ENCODE measurements at places on chromosomes 6 and 20. TPM values are rescaled to one million over a fixed set of nuclear protein-coding genes. Genes with fewer than 3 reads are reported as not detected.

GRCh38 chr20:57977141-57977540, 251.3 kb downstream of the ANKRD60 start:
- DNase-seq: peak; percentile 27

- no peak for DNase-seq
These were observed 33.5 kb downstream of the GHRH start for GRCh38 chr20:37228082-37228481.

EDN1 gene
- total RNA-seq: 5.9 TPM

SLC32A1 gene
- not detected for total RNA-seq

ZSCAN31 gene
- total RNA-seq: 8.0 TPM

DNA sequence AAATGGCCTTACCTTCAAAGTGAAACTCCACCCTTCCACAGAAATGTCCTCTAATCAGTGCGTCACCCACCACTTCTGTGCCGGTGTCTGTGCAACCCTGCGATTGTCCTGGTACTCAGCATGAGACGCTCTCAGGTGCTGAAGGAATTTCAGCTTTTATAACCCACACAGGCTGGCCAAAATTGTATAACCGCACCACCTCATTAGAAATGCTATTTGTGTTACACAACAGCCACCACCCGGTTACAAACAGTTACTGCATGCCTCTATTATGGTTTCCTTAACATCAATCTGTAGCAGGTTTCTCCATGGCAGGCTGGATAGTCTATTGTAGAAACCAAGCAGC, 51.5 kb downstream of the SLC23A2 start:
- DNase-seq: no peak

NRSN1 gene
- total RNA-seq: not detected

DNA sequence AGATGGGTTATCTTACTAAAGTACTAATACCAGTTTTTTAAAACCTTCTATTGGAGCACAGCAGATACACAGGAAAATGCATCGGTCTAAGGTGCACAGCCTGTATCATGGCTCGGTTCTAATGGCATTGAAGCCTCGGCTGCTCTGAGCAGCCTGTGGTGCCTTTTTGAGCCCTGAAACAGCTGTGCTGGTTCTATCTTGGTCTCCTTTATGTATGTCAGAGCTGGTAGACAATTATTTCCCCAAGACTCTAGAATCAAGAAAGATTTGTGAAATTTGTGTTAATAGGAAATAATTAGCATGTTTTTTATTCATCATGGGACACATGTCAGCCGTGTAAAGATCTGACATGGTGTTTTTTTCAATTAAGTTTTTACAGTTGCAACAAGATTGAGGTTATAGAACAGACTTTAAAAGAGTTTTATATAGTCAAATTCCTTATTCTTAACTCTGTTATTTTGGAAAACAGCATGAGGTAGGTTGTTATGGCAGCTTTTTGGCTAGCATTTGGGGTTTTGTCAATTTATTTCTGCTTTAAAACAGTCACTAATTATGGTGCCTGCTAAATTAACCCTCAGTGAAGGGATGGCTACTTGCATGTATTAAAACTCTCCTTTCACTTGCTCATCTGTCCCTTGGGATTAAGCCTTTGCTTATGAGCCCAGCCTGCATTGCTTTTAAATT, 40.3 kb upstream of the C20orf144 start:
- DNase-seq: no peak

DNA sequence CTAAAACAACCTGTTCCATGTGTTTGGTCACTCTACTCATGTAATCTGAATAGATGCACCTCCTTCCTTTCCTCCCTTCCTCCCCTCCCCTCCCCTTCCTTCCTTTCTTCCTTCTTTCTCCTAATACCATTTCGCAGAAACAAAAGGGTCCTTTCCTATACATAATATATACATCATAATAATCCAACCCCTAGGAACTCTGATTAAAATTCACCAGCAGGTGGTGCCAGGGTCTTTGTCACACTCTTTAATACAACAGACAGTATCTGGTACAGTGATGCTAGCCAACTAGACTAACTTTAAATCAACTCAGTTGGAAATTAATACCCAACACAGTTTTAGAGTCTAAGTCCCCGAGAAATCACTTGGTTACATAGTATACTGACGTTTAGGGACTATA, 181.2 kb upstream of the SHLD1 start:
- no peak for DNase-seq

TMEM239 gene
- total RNA-seq: not detected

DNA sequence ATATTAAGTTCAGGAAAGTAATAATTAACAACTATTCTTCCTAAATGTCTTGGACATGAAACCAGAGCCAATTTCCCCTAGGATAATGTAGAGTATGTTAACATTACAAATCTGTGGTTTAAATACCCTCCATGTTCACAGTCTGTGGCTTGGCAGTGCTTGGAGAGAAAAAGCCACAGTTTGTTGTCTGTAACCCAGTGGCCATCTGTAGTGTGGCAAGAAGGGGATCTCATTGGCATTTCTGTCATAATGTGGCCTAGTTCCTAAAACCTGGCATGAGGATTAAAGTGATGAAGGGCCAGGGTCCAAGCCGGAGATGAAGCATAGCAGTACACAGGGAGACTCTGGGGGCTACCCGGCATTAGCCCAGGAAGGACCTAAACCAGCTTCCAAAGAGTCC, 31.2 kb downstream of the SYNE1 start:
- DNase-seq: no peak

PRL gene
- total RNA-seq: not detected

SIRPB1 gene
- total RNA-seq: 0.27 TPM

ZSCAN12 gene
- total RNA-seq: 1.8 TPM

DNA sequence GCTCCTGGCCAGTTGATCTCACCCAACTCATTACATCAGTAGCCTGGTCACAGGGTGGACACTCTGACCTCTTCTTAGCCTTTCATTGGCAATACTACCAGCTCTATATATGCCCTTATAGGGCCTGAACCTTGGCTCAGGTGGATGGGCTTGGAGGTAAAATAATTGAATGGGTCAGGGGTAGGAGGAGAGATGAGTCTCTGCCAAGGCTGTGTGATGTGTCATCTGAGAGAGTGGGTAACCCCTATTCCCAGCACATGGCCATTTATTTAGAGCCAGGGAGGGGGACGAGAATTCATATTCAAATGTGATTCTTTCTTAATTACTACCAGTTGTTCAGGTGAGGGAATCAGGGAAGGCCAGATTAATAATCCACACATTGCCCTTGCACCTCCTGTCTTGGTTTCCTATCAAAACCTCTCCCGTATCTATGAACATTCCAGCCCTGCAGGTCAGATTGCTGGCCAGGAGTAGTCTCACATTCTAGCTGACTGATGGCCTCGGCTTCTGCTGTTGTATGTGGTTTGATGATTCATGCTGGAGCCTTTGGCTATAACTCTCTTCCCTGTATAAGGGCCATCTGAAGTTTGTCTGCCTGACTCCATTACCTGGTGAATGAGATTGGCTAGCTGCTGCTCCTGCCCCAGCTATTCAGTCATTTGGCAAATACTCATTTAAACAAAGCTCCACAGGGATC, 13.4 kb downstream of the C20orf173 start:
- DNase-seq: no peak

TMEM14A gene
- total RNA-seq: 10.9 TPM

JPH2 gene
- total RNA-seq: 151 TPM

DNA sequence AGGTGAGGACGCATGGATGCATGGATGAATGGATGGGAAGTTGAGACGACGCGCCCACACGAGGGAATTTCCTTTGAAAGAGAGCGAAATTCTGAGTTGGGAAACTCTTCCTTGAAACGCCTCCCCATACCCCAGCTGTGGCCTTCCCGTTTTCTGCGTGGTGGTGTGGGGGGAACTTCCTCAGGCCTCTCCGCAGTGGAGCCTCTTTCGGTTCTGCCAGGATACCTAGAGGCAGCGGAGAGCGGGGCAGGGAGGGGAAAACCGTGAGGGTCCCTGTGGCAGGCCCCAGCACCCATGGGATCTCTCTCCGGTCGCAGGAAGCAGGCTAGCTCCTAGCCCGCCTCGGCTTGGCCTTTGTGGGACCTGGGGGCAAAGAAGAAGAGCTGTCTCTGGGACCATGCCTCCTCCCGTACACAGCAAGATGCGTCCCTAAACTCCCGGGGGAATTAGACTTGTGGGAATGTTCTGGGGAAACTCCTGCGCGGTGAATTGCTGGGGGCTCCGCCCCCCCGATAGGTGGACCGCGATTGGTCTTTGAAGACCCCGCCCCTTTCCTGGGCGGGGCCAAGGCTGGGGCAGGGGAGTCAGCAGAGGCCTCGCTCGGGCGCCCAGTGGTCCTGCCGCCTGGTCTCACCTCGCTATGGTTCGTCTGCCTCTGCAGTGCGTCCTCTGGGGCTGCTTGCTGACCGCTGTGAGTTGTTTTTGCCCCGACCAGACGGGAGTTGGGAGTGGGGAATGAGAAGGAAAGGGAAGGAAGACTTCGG, at the start of gene CD40:
Gene CD40, plus strand, starts transcription at position 611 of the 764 bp plus-strand sequence. Its CDS starts 30 bp downstream, at position 641.
- peak; percentile 90 for DNase-seq

CFB gene
- total RNA-seq: 3.7 TPM

DNA sequence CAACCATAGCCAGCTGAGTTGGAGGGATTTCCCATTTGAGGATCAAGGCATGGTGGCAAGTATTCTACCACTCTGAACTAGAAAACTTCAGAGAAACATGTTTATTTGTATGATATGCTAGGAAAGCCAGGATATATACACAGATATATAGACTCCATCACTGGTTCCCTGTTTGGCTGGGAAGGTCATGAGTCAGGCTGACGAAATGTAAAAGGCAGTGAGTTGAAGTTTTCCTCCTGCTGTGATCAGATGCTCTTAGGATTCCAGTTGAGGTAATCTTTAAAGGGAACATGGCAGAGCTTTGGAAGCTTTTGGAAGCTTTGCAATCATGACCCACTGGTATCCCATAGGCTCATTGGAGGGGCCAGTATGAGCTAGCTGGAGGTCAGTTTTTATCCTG, 1369.1 kb downstream of the EPHA7 start:
- no peak for DNase-seq

DNA sequence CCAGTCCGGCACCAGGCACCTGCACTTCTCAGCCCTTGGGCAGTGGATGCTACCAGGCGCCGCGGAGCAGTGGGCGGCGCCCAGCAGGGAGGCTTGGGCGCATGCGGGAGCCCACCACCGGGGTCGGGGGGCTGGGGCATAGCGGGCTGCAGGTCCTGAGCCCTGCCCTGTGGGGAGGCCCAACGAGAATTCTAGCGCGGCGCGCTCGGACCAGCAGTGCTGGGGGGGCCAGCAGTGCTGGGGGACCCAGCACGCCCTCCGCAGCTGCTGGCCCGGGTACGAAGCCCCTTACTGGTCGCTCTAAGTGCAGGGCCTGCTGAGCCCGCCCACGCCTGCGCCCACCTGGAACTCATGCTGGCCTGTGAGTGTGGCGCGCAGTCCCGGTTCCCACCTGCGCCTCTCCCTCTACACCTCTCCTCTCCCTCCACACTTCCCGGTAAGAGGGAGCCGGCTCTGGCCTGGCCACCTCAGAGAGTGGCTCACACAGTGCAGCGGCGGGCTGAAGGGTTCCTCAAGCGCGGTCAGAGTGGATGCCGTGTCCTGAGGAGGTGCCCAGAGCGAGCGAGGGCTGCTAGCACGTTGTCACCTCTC, 28.5 kb upstream of the SERPINB1 start:
- DNase-seq: no peak

SRSF12 gene
- not detected for total RNA-seq

NNAT gene
- 0.33 TPM for total RNA-seq

GRCh38 chr20:47282864-47283263, 73.6 kb downstream of the ZMYND8 start:
- no peak for DNase-seq

TTI1 gene
- 12.1 TPM for total RNA-seq

- DNase-seq: no peak
These were observed 1.1 kb downstream of the BAG2 start for GRCh38 chr6:57173056-57173885.

- DNase-seq: no peak
These were observed 397.9 kb upstream of the ADGRB3 start for GRCh38 chr6:68237205-68237604.

DNA sequence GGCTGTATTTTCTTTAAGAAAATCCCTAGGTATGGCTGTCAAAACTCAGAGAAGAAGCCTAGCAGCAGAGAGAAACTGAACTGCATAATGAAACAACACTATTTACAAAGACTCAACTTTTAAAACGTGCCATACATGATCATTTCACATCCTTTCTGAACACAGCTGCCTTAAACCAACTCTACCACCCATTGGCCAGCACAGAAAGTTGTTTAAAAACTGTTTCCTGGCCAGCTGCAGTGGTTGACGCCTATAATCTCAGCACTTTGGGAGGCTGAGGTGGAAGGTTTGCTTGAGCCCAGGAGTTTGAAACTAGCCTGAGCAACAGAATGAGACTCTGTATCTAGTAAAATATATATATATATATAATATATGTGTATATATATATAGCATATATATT, 336.4 kb upstream of the SOX4 start:
- no peak for DNase-seq

DNA sequence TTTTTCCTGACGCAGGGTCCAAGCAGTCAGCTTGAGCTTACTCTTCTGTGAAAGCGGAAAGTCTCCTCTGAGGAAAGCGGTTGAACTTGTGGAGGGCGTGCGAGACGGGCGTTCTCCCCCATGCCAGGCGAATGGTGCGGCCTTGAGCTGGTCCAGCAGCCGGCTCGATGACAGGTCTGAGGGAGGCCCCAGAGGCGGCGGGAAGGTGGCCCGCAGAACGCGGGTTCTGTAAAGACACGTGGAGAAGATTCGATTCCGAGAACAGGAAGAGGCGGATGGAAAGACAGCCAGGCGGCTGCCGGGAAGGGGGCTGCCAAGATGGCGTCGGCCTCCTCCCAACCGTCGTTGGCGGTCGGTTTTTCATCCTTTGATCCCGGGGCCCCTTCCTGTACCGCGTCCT, 75.6 kb upstream of the TXNDC5 start:
- DNase-seq: no peak

TMEM244 gene
- not detected for total RNA-seq
